Fibroblast of skin of left biceps (primary cell): ENCODE measurements at places on chromosomes 3 and 15.
A peak's percentile ranks its signal among the peaks of the same experiment; 100 is the strongest.

DNA sequence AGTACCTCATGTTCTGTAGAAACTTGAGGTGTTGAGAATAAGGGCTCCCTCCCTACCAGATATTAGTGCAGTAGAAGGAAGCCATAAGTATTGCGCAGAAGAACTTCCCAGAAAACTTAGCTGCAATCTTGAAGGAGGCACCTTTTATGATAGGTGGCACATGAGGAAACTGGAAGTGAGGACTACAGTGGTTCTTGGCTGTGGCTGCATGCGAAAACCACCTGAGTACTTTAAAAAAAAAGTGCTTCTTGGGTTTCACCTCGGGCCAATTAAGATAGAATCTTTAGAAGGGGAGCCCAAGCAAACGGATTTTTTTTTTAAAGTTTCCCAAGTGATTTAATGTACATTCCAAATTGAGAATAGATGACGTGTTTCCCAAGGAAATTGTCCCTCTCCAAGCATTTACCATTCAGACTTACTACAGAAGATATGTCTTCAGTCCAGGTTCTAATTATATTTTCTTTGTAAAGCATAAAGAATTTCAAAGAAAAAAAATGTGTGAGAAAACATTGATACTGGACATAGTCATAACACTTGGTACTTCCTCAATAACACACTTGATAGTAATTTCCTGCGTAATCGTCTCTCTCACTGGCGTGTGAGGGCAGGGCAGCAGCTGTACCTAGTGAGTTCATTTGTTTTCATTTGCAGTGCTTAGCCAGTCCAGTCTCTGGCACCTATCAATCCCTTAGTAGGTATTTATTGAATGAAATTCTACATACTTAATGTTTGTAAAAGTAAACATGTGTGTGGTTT, 12.3 kb upstream of the NR1I2 start:
- DNase-seq: no peak

GRCh38 chr3:171001957-171002694, 24.4 kb downstream of the SLC2A2 start:
- no peak for DNase-seq

DNA sequence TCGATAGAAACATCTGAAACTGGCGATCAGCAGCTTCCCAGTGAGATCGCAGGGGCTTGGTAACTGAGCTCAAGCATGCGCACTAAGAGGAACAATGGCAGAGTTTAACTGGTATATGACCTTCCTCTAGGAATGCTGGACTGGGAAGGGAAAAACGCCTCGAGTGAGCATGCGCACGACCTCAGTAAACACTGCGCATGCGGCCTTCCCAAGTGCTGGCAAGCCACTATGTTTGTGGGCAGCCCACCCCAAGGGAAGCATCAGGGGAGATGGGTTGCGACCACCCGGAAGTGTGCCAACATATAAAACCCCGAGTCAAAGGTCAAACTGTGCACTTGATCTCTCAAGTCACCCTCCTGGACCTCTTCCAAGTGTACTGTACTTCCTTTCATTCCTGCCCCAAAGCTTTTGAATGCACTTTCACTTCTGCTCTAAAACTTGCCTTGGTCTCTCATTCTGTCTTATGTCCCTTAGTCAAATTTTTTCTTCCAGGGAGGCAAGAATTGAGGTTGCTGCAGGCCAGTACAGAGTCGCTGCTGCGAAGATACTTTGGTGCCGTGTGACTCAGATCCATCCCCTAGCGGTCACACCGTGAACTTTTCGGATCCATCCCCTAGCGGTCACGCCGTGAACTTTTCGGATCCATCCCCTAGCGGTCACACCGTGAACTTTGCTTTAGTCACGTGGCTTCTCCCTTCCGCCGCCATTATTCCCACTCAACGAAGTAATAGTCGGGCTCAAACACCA, 243.3 kb downstream of the FAM43A start:
- no peak for DNase-seq

DNA sequence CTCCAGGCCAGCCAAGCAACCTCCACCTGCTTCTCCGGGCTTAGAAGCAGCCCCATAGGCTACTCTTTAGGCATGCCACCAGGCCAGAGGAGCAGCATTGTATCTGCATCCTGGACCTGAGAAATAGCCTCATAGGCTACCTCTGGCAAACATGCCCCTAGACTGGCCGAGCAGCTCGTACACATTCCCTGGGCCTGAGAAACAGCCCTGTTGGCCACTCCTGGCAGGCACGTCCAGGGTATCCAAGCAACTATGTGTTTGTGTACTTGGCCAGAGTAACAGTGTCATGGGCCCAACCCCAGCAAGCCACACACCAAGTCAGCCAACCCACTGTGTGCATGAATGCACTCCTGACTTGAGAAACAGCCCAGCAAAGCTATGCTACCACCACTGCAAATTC, 498.7 kb upstream of the CDIN1 start:
- DNase-seq: no peak

DNA sequence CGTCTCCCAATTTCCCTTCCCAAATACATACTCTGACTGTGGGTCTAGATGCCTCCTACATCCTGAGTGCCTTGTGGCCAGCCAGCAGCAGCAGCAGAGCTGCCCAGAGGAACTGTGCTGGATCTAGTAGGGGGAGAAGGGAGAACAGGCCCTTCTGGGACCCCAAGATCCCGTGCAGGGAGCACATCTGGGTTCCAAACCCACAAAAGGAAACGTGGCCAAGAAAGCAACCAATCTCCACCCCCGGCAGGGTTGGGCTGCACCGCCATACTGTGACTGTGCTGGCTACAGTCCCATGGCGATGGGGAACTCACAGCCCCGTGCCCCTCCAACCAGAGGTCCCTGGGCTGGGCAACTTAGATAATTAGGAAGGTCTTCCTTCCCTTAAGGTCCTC, 86.3 kb downstream of the PPCDC start:
- DNase-seq: no peak

DNA sequence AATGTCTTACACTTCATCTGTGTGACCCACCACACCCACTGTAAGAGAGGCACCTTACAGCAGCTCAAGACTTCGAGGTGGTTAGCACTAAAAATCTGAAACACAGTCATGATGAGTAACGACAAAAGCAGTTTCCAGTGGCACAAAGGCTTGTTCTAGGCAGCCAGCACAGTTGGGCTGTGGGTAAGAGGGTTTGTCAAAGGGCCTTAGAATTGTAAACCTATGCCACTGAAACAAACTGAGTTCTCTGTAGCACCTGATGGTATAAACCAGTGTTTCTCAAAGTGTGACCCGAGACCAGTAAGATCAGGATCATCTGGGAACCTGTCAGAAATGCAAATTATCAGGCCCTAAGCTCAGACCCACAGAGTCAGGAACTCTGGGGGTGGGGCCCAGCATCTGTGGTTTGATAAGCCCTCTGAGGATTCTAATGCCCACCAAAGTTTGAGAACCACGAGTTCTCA, 36.5 kb downstream of the DAPK2 start:
- DNase-seq: no peak

- no peak for DNase-seq
Measured at GRCh38 chr3:17553080-17553479, 189.4 kb downstream of the TBC1D5 start.

- no peak for DNase-seq
Measured at GRCh38 chr3:100082714-100083113, 31.6 kb downstream of the FILIP1L start.

DNA sequence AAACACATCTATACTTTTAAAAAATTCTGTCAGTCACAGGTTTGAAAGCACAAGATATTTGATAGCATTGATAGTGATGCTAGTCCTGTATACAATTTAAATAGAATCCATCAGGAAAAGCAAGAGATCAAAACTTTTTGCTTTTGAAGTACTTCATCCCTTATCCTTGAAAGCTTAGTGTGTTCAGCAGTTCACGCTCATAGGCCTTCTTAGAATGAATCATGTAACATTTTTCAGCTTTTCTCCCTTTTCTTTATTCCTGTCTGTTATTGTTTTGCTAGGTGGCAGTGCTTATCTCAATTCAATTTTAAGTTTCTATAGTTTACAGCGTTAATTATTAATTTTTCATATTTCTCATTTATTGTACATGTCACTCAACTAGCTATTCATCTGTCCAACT, 69.1 kb downstream of the FGF7 start:
- no peak for DNase-seq

DNA sequence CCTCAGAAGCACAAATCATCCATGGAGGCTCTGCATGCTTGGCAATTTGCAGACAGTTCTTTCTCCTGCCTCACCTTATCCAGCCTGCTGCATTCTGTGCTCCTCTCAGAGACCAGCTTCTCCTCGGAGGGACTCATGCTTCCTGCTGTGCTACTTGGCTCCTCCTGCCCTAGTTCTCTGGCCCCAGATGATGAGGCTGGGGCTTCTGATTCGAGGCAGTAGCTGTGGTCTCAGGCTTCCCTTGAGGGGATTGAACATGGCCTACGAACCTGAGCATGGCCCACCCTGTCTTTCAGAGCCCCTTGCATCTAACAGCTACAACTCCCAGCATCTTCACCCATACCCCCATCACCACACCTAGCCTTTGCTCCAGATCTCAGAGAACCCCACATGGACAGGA, 6.7 kb downstream of the VIPR1 start:
- no peak for DNase-seq

DNA sequence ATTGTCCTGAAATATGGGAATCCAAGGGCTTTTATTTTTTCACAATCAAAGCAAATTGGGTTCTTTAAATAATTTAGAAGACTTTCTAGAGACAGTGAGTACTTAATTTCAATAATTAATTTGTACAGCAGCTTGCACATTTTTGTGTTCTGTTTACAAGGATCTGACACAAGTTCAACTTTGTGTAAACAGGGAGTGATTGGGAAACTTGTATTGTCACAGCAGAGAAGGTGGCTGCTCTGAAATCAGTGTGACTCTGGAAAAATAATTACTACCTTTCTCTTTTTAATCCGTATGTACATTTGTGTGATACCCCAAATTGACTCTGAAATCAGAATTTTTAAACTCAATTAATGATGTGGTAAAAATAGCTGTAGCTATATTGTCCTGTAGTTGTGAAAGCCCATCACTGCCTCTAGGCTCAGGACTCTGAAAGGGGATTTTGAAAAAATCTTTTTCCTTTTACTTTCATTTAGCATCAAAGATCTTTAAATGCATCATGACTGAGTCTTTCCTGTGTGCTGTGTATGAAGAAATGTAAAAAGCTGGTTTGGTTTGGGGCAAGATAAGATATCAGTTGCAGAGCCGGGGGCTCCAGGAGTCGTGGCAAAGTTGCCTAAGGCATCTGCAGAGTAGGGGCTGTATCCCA, 45.1 kb downstream of the MFSD1 start:
- no peak for DNase-seq

- DNase-seq: no peak
Measured at GRCh38 chr3:108757404-108757982, at the start of gene RETNLB. TSS of gene RETNLB (minus strand) at chr3:108757410. CDS start at chr3:108757185, 225 bp downstream.

GRCh38 chr3:177529716-177530335, 332.5 kb upstream of the TBL1XR1 start:
- DNase-seq: peak; percentile 41

DNA sequence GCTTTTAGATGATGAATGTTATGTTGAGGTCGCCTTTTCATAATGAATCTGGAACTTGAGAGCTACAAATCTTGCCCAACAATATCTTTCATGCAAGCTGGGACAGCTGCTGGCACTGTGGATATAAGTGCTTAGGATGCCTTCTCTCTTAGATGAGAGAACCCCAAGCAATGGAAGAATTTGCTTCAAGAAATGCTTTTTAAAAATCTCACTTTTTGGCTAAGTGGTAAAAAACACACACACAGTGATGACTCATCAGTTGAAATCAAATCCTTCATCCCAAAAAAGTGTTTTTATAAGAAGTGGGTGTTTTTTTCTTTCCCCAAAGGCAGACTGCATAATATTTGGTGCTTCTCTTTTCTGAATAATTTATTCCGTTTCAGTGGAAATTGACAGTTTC, 38.4 kb upstream of the GALNT15 start:
- peak; percentile 59 for DNase-seq

DNA sequence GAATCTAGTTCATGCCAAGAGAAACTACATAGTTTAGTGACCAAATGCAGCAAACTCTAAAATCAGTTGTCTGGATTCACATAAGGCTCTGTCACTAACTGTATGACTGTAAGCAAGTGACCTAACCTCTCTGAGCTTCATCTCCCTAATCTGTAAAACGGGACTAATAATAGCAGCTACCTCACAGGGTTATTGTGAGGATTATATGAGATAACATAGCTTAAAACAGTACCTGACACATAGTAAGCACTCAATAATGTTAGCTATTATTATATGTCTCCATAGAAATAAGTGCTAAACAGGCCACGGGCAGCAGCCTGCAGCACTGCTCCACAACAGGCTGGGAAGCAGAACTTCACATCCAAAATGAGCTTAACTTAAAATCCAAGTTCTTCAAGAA, 30.2 kb downstream of the NPTN start:
- DNase-seq: no peak

DNA sequence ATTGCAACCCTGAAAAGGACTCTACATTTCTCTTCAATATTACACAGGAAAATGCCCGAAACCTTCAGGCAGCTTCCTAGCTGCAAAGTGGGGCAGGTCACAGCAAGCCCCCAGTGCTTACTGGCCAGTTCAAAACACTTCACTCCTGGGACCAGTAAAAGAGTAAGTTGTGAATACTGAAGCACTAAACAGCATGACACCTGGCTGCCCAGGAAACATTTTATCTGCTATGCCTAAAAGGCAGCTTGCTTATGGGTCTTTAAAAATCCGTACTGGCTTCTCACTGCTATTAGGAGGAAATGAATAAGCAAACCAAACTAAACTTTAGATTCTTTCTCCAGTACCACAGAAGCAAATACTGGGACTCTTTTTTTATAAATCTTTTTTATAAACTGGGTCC, 457.9 kb upstream of the ALCAM start:
- DNase-seq: no peak

DNA sequence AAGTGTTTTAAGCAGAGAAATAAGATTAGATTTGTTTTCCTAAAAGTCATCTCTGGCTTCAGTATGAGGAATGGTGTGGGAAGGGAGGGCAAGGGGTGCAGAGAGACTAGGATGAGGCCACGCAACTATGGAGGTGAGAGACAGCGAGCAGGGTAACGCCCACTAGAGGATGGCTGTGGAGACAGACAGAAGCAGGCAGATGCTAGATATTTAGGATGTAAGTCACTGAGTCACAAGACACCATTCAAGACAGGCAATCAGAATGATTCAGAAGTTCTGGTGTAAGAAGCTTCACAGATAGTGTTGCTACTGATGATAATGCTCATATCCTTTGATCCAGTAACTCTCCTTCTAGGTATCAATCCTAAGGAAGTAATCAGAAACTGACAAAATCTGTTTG, 19.1 kb downstream of the HSPBAP1 start:
- DNase-seq: no peak

DNA sequence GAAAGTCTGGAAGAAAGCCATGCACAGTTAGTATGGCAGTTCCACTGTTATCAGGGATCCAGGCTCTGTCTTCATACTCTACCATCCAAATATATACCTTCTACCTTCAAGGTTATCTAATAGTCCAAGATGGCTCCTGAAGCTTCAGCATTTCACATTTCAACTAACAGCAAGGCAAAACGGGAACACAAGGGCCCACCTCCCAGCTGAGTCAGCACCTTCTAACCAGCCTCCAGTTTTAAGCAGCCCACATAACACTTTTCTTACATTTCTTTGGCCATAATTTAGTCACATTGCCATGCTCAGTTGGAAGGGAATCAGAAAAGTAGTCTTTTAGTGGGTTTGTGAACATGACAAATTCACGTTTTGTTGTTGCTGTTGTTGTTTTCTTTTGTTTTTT, 15.4 kb upstream of the MSL2 start:
- DNase-seq: no peak

- DNase-seq: no peak
Measured at GRCh38 chr15:92051716-92052115, 198.2 kb downstream of the SLCO3A1 start.

GRCh38 chr3:72950801-72951200, 45.8 kb upstream of the PPP4R2 start:
- DNase-seq: no peak

GRCh38 chr3:3286014-3286413, 106.5 kb upstream of the CRBN start:
- no peak for DNase-seq
